ENCODE measurements at places on chromosomes 13 and 19. TPM values are rescaled to one million over a fixed set of nuclear protein-coding genes. Genes with fewer than 3 reads are reported as not detected.

Gene VSTM2B
- total RNA-seq, result not detected

Gene NCCRP1
- not detected for total RNA-seq

Gene ZNF600
- total RNA-seq, result 6.3 TPM

Gene ZNF726
- total RNA-seq, result 2.0 TPM

Gene MRPL34
- total RNA-seq, result 44.0 TPM

Gene GSX1
- not detected for total RNA-seq

Gene EDDM13
- 0.46 TPM for total RNA-seq

Gene TGFB1
- total RNA-seq, result 18.2 TPM

Gene FCHO1
- total RNA-seq, result 0.56 TPM

Gene SPACA6
- 6.8 TPM for total RNA-seq

Gene IGFL3
- not detected for total RNA-seq

Gene ANGPTL4
- total RNA-seq, result 13.2 TPM

Gene NALCN
- total RNA-seq, result 5.2 TPM

Gene LGALS7
- total RNA-seq, result not detected

- DNase-seq, result no peak
Measured at GRCh38 chr13:113736258-113736731, 22.7 kb upstream of the TMEM255B start.

- no peak for DNase-seq
Measured at GRCh38 chr19:41588497-41589209, 12.7 kb downstream of the CEACAM21 start.

- no peak for DNase-seq
Measured at GRCh38 chr19:8116437-8117293, 32.7 kb downstream of the FBN3 start.

GRCh38 chr19:53085496-53085895, 17.7 kb downstream of the ZNF160 start:
- no peak for DNase-seq

DNA sequence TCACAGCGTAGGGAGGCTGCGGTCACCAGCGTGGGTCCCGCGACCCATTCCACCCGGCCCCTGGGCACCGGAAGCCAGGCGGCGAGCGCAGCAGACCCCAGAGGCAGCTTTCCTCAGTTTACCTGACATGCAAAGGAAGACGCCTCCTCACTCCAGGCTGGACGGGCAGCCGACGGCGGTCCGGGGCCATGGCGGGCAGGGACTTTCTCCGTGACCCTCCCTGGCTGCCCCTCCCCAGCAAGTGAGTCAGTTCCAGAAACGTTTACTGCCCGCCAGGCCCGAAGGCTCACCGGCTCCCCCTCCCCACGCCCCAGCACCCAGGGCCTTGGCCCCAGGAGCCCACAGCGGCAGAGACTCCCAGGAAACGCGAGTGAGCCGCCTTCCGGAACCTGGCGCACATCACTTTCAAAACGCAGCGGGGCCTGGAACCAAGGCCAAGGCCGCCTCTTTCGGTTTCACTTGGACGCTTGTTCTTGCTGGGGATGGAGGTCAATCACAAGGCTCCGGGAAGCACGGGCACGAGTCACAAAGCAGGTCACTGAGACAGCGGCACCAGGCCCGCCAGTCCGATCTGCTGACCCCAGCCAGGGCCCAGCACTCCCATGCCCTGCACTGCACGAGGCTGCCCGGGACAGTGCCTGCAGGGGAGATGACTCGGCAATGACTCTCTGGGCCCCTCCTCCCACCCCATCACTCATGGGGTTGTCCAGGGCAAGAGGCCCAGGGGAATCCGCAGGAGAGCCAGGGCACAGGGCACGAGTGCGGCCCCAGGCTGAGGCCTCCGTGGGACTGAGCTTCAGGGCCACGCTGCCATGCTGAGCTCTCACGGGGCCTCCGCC, 5.3 kb downstream of the SBNO2 start:
- no peak for DNase-seq

DNA sequence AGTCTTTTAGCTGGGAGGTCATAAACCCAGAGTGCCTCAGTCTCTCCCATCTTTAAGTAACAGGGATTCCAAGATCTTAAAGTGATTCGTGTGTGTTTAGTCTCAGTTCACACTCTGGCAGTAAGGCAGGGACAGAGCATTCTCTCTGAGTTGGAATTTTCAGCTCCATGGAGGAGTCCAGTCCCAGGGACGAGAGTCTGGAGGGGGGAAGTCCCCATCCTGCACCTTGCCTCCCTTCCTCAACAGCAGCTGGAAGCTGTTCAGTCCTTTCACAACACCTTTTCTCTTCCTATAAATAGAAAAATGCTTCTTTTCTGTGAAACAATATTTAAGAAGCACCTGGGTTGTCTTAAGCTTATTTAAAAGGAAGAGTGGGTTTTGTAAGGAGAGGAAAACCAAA, 82.0 kb downstream of the KLF5 start:
- DNase-seq, result no peak

DNA sequence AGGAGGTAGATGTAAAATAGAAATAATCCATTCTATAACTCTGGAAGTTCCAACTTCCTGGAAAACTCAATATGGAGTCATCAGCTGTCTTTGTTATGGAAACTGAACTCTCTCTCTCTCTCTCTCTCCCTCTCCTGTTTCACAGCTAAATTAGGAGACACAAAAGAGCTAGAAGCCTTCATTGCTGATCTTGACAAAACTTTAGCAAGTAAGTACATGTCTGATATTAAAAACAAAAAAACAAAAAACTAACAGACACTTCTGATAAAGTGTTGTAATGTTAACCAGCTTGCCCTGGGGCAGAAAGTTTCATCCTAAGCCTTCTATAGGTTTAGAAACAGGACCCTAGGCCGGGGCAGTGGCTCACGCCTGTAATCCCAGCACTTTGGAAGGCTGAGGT, 11.3 kb downstream of the RGCC start:
- DNase-seq, result no peak

- DNase-seq, result no peak
Measured at GRCh38 chr19:34261334-34262109, 7.2 kb downstream of the GARRE1 start.

- no peak for DNase-seq
Measured at GRCh38 chr13:23067129-23067528, 113.7 kb upstream of the SGCG start.

GRCh38 chr13:65768545-65768944, 1461.6 kb downstream of the PCDH9 start:
- no peak for DNase-seq

- DNase-seq, result no peak
Measured at GRCh38 chr13:39370554-39370953, 232.4 kb downstream of the LHFPL6 start.
